GM10248 (cell line): ENCODE measurements at places on chromosomes 2 and 18.

- DNase-seq = no peak
Observed at GRCh38 chr2:101675512-101675911, 22.0 kb upstream of the MAP4K4 start.

GRCh38 chr2:240435457-240435947 lies at the start of gene GPC1:
Gene GPC1 (plus strand): TSS chr2:240435663. CDS start chr2:240435919, 256 bp downstream.
- peak; percentile 80 for DNase-seq

DNA sequence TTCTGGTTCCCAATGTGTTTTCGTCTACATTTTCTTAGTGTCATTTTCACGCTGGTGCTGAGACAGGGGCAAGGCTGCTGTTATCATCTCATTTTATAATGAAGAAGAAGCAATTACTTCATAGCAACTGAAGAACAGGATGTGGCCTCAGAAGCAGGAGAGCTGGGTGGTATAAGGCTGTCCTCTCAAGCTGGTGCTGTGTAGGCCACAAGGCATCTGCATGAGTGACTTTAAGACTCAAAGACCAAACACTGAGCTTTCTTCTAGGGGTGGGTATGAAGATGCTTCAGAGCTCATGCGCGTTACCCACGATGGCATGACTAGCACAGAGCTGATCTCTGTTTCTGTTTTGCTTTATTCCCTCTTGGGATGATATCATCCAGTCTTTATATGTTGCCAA lies 7.3 kb downstream of the IL36G start:
- no peak for DNase-seq

DNA sequence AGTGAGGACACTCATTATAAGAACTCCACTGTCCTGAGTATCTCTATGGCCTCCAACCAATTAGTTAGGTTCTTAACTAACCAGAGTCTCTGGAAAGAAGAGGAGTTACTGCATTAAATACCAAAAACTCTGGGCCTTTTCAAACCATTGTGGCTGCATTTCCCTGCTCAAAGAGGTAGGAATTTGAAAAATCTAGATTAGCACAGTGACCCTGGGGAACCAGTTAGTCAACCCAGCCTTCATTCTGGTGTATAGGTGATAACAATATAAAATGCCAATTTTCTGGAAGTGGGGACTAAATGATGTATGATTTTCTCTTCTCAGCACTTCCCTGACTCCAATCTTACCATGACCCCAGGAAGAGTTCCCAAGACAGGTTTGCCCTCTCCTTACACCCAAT lies 287.8 kb upstream of the SETBP1 start:
- no peak for DNase-seq

DNA sequence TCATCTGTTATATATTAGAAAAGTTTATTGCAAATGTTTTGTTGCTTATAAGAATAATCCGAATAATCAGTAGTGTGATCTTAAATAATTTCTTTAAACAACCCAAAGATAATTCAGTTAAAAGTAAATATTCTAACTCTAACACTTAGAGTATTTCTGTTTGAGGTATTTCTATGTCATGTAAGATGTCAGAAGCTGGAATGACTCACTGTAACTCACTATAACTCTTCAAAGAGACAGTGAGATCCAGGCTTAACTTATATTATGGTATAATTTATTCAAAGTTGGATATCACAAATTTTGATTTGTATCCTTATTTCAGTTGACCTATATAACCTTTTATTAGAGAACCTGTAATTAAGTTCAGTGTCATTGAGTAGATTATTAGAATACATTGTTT lies 6.9 kb downstream of the MBD5 start:
- DNase-seq = no peak

GRCh38 chr2:20106746-20107145 lies 55.3 kb upstream of the LAPTM4A start:
- no peak for DNase-seq

DNA sequence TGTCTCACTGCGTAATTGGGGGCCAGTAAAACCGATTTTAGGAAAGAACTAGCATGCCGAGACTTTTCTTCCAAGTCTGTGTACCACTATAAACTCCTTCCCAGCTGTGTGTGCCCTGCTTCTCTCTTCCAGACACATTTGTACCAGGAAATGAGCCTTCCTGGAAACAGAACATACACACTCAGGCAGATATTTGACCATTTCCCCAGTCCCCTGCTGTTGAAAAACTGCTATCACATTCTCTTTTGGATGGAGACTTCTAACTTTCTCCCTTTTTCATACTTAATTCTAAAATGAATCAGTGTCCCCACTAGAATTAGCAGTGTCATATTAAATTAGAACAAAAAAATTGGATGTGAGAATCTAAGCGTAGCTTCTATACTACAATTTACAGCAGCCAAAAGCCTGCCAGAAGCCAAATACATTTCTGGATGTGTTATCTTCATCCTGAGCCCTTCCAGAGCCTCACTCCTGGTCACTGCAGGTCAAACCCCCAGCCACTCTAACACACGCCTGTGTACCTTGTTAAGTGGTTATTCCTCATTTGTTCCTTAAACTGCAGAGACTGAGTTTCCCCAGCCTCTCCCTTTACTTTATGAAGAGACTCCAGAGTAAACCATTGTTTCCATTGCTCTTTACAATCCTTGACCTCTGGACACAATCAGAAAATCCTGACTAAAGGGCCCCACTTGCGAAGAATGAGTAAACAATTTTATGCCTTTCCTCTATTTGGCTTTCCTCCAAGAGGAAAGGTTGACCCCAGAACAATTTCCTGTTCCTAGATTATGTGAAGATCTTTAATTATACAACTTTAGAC lies 20.4 kb downstream of the DSG4 start:
- DNase-seq = no peak

GRCh38 chr18:28439870-28440269 lies 262.9 kb upstream of the CDH2 start:
- DNase-seq = no peak

GRCh38 chr2:232365621-232366321 lies 12.8 kb upstream of the ALPP start:
- no peak for DNase-seq

- DNase-seq = no peak
Observed at GRCh38 chr2:20494241-20494640, 47.4 kb downstream of the RHOB start.

DNA sequence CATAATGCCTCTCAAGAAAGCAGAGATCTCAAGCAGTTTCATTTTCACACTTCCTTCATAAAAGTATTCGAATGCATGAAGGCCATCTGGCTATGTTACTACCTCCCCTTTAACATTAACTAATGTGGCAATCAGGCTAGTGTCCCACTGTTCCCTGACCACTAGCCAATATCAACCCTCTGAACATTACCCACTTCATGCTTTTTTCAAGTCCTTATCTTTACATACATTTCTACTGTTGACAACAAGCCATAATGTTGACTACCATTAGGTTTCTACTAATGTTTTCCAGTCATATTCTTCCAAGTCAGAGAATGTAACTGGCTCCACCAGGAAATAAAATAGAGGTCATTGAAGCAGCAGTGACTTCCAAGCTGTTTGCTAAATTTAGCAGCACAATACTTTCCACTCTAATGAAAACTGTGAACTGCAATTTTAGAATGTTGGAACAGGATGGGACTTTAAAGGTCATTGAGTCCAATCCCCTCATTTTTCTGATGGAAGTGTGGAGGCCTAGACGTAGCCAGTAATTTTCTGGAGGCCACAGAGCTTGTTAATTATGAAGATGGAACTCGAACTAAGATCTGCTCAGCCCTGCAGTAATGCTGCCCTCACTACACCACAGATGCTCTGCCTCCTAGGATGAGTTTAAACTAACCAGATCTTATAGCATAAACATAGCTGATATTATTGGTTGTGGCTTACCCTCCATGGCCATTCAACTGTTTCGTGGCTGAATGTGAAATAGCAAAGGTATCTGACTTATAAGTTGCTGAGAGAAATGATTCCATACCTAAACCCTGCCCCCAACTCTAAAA lies 630 bp upstream of the PPP1R1C start:
- no peak for DNase-seq

DNA sequence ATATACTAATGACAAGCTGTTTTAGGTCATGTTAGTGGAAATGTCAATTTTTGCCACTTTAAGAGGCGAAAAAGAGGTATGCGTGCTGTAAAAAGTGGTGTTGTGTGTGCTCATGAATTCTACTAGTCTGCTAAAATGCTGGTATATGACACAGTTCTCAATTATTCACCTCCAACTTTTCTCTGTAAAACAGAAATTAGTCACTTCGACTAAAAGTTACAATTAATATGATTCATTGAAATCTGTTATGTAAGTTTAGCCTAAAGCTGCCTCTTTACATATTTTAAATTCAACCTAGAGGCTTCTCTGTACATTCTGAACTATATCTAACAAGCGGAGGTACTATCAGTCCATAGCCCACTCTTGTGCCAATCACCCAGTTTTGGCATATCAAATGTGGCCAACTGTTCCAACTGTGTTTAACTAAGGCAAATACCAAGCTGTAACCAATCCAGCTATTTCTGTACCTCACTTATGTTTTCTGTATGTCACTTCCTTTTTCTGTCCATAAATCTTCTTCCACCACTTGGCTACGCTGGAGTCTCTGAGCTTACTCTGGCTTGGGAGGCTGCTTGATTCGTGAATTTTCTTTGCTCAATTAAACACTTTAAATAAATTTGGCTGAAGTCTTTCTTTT lies 20.8 kb downstream of the BAZ2B start:
- no peak for DNase-seq

DNA sequence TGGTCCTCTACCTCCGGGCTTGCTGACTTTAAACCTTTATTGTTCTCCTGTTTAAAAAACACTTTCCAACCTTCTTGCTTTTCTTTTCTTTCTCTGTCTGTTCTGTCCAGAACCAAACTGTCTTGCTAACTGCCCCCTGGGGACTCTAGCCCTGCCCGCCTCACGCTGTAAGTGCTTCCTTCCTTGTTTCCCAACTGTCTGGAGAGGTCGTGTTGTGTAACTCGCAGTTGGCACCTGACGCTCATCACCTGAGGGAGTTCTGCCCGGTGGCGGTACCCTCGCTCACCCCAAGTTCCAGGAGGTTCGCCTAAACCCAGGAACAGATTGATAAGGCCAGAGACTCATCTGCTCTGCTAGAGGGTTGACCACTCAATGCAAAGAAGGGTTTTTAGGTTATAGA lies 123.4 kb downstream of the MTCL1 start:
- DNase-seq = no peak

DNA sequence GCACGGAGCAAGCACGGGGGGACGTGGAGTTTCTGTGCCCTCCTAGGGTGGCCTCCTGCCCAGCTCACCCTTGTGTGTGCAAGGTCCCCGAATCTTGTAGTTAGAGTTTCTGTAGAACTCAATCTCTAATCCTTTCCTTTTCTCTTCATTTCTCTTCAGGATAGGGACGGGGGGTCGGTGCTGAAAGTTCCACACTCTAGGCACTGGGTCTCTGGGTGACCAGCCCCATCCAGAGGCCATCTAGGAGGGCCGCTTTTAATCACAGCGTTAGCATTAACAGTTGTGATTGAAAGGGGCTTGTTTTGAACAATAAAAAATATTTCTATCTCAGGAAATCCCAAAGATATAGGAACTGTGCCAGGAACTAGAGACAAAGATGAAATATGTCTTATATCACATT lies 10.5 kb downstream of the SOCS6 start:
- no peak for DNase-seq

GRCh38 chr2:119290859-119291587 lies 67.4 kb downstream of the STEAP3 start:
- peak; percentile 67 for DNase-seq

GRCh38 chr2:25532521-25532920 lies 140.9 kb downstream of the DTNB start:
- no peak for DNase-seq

GRCh38 chr2:99425022-99425421 lies 64.8 kb downstream of the REV1 start:
- DNase-seq = no peak

DNA sequence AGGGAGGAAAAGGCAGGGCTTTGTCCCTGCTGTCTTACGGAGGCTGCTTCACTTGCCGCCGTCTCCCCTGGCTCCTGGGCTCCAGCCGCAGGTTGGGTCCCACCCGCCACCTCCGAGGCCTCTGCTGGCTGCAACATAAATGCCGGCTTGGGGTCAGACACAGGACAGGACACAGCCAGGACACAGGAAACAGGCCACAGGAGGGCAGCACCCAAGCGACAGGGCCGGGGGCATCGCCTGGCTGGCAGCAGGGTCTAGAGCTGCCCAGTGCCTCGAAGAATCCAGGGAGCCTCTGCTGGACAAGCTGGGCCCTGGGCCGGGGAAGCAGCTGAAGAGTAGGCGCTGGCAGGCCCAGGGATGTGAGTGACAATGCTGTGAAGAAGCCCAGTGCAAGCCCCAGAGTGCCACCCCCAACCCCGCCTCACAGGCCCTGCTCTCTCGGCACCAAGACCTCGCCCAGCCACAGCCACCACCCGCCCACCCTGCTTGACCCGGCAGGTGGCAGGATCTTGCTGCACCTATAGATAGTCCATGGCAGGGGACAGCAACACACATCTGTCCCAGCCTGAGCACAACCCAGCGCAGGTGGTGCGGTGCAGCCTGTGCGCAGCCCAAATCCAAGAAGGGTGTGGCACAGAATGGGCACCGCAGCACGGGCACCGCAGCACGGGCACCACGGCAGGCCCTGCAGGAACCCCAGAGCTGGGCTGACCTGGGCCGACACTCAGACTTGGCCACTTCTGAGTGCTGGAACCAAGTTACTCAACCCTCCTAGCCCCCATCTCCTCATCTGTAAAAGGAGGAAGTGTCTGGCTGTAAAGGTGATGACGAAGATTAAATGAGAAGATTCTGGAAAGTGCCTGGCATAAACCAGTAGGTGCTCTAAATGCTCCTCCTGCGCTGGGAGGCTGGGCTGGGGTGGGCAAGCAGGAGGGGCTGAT lies 55.6 kb downstream of the BIN1 start:
- DNase-seq = no peak

DNA sequence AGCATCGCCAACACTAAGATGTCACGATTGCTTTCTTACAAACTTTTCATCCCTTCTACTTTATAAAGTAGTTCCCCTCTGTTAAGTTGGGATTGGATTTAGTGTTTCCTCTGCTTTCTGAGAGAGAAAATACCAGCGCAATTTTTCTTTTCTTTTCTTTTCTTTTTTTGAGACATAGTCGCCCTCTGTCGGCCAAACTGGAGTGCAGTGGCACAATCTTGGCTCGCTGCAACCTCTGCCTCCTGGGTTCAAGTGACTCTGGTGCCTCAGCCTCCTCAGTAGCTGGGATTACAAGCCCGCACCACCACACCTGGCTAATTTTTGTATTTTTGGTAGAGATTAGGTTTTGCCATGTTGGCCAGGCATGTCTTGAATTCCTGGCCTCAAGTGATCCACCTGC lies 9.0 kb downstream of the RELCH start:
- DNase-seq = no peak

DNA sequence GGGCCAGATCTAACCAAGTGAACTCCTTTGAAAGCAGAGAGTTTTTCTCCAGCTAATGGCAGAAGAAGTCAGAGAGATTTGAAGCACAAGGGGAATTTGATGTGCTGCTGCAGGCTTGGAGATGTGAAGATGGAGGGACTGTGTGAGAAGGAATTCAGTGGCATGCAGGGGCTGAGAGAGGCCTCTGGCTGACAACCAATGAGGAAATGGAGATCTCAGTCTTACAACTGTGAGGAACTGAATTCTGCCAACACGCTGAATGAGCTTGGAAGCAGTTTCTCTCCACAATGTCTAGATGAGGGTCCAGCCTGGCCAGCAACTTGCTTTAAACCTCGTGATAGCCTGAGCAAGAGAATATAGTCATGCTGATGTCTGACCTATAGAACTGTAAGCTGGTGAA lies 224.1 kb upstream of the DPP10 start:
- no peak for DNase-seq

GRCh38 chr18:7388741-7389140 lies 157.9 kb downstream of the LRRC30 start:
- no peak for DNase-seq

- DNase-seq = no peak
Observed at GRCh38 chr18:9721893-9722550, 13.9 kb downstream of the RAB31 start.

GRCh38 chr2:130873700-130874346 lies 37.1 kb downstream of the ARHGEF4 start:
- peak; percentile 79 for DNase-seq
